ENCODE measurements at places on chromosomes 2 and 18.

GRCh38 chr2:154484338-154485099 lies 214.0 kb upstream of the KCNJ3 start:
- DNase-seq, result no peak

DNA sequence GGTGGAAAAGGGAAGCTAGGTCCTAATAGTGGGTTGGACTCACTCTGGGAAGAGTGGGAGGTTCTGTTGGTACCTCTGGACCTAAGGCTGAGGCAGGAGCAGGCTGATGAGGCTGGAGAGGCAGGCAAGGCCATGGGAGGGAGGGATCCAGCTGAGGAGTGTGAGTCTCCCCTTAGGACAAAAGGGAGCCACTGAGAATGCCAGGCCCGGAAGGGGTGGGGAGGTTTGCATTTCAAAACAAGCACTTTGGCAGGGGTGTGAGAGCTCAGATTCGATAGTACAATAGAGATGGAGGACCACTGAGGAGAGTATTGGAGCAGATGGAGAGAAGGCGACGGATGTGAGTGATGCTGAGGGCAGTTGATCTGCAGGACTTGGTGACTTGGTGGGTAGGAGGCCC lies 132.1 kb upstream of the CAPN13 start:
- no peak for DNase-seq

DNA sequence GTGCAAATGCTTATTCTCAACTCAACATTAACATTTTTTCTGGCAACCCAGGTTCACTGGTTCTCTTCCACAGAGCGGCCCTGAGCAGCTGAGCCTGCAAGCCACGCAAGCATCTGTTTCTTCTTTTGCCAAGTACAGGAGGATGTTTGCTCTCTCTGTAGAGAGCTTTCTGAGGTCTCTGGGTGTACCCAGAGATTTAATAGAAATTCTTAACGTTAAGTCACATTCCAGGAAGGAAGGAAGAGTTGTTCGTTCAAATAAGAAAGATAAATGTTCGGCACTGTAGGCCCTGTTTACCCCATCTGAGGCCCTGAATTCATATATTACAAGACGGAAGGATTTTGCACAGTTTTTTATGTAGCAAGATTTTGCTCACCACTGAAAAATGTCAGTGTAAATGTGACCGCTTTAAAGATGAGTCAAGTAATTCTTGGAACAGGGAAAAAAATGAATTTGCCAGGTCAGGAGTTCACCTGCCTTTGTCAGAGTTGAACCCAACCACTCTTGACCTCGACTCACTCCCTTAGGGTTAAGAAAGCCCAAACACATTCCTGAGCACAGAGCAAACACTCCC lies 30.1 kb downstream of the KCTD18 start:
- no peak for DNase-seq

DNA sequence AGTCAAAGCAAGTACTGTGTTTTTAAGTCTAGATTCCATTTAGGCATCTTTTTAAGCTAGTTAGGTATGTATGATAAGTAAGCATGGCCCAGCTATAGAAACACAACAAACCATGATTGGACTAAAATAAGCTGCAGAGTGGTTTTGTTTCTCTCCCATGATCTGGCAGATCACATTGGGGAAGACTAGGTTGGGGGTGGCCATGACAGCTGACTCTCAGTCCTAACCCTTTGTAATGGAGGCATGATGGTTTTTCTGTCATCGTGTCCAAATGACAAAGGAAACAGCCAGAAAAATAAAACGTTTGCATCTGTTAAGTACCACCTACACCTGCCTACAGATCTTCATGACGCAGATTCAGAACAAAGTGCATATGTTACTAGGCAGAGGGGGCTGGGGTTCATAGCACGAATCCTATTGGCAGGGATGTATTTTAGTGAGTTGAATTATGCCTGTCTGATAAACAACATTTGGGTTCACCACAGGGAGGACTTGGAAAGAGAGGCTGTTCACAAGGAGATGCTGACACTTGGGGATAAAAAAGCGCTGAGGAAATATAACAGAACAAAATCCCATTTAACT lies 33.8 kb upstream of the GALNT5 start:
- peak; percentile 3 for DNase-seq

GRCh38 chr18:77208964-77209363 lies 40.7 kb upstream of the GALR1 start:
- no peak for DNase-seq

- DNase-seq, result no peak
Measured at GRCh38 chr2:241154915-241155314, 4.6 kb downstream of the PPP1R7 start.

GRCh38 chr18:59718108-59718463 lies 20.9 kb upstream of the CCBE1 start:
- DNase-seq, result no peak

GRCh38 chr2:48232351-48232750 lies 297.6 kb upstream of the STON1 start:
- no peak for DNase-seq

DNA sequence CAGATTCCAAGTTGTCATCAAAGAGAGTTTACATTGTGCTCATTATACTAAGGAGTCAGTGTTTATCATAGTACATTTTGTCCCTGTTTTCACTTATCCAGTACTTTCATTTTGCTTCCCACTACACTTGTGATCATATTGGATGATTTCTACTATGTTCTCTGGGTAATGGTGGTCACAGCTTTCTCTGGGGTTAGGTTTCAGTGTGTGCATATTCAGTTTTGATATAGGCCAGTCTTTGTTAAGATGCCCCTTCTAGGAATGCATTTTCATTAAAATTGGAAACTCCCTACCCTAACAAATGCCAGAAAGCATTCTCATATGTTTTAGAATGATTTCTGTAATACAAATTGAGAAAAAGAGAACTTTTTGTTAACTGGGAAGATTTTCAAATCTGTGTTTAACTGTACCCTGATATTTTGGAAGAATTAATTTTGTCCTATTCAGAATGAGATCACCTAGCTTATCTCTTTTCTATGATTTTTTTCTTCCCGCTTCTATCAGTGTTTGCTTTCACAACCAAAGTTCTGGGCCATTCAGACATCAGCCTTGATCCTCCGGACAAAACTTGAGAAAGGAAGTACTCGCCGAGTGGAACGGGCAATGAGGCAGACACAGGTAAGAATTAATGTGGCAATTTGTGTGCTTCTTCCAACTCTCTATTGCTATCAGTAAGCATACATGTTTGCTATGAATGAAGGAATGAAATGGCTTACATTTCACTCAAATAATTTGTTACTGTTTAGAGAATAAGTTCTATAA lies 74.6 kb downstream of the TTC27 start:
- DNase-seq, result no peak

DNA sequence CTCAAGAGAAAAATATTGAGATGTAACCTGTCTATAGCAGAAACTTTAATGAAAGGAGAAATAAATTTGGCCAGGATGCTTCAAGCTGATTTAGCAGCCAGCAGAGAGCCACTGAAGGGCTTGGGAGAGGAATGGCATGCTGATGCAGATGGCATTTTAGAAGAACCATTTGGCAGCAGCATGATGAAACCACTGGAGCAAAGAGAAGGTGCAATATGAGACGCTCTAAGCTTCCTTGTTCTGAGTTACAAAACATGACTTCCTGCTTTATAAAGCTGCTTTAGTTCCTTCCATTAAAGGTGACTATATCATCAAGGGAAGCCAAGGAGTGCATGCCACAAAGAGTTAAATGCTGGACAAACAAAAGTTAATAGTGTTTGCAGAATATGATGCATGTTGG lies 189.7 kb downstream of the PID1 start:
- no peak for DNase-seq

DNA sequence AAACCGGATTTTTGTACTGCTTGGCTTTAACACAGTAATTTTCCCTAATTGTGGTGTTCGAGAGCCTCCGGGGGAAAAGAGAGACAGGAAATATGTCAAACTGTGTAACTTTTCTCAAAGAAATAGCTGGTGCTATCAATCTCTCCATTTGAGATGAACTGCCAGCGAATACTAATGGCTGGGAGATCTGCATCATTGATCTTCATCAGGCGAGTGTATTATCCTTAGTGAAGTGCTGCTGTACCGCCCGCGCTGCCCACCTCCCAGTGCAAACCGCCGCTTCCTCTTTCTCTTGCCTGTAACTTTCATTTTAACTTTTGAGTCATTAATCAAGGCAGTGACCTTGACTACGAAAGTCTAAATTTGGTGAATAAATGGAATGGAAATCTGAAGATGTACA lies 246.1 kb upstream of the ST6GAL2 start:
- DNase-seq, result peak; percentile 20

DNA sequence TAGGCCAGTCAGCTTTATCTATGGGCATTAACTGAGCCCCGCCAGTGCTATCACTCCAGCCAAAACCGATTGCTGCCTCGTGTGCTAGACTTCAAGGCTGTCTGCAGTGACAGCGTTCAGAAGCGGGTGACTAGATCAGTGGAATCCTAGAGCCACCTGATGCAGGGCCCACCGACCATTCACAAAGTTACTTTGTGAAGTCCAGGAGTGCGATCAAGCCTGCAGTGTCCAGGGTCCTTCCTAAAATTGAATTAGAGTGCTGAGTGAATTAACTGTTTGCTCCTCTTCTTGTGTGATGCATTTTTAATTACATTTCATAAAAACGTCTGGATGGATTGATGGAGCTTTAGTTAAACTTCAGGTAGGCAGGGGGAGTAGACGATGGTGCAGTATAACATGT lies 13.9 kb downstream of the PCARE start:
- no peak for DNase-seq

DNA sequence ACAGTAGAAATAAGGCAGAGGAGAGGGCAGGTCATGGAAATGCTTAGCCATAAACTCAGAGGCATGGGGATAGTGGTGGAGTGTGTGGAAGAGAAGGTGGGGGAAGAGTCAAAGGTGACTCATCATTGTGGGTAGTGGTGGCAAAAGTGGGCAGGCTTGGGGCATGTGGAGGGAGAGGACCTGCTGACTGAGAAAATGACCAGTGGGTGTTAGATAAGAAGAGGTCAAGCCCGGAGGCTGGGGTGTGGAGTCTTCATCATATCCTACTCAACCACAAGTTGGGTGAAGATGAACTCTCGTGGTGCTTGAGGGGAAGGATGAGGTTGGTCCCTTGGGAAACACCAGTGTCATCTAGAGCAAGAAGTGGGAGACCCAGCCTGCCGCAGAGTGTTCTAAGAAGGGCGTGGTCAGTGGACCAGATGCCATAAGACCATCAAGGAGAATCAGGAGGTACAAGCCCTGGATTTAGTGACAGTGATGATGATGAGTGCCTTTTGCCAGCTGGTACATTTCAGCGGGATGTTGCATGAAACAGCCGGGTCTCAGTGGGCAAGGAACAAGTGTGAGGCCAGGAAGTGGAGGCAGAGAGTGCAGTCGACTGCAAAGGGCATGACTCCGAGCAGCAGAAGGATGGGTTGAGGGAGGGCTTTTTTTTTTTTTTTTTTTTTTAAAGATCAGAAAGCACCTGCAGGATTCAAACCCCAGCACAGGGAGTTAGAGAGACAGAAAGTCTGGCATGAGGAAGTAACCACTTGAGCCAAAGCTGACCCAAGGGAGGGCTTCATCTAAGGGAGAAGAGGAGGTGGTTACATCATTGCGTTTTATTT lies 122.6 kb upstream of the SPRED2 start:
- DNase-seq, result no peak

GRCh38 chr2:9638532-9638931 lies 7.7 kb upstream of the YWHAQ start:
- DNase-seq, result no peak

GRCh38 chr18:35239314-35239713 lies 1.5 kb upstream of the ZNF397 start:
- no peak for DNase-seq

GRCh38 chr2:24568551-24568950 lies 77.5 kb downstream of the NCOA1 start:
- no peak for DNase-seq

DNA sequence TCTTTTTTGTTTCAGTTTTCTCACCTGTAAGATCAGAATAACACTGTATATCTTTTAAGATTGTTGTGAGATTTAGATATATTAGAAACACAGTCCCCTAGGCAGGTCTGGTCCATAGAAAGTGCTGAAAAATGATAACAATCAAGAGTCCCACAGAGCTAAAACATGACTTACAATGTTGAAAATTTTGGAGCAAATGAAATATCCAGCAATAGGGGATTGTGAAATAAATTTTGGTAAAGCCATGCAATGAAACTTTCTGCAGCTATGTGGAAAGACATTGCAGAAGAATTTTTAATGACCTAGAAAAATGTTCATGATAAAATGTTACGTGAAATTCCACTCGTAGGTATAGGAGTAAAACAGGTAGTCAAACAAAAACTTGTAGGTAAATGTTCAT lies 127.6 kb upstream of the SERPINE2 start:
- no peak for DNase-seq

GRCh38 chr2:24540011-24540477 lies 49.0 kb downstream of the NCOA1 start:
- DNase-seq, result no peak

DNA sequence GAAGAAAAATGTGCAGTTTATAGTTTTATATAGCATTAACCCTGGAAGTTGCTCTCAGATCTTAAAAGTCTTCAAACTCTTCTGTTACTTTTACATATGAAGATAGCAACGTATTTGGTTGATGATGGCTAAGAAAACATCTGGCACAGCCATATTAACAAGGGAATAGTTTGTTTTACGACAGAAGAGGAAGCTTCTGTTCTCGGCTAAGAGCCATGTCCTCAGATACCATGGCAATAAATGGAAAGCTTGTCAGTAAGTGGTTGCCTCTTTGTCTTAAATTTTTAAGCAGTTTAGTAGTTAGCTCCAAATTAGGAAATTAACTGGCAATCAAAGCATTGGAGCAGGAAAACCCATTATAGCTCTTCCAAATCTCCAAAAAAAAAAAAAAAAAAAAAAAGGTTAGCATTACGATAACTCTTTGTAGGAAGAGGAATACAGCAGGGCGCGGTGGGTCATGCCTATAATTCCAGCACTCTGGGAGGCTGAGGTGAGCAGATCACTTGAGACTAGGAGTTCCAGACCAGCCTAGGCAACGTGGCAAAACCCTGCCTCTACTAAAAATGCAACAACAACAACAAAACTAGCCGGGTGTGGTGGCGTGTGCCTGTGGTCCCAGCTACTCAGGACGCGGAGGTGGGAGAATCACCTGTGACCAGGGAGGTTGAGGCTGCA lies 4.5 kb upstream of the STON1 start:
- peak; percentile 20 for DNase-seq

- no peak for DNase-seq
Measured at GRCh38 chr2:216289470-216289869, 82.8 kb downstream of the MARCHF4 start.

DNA sequence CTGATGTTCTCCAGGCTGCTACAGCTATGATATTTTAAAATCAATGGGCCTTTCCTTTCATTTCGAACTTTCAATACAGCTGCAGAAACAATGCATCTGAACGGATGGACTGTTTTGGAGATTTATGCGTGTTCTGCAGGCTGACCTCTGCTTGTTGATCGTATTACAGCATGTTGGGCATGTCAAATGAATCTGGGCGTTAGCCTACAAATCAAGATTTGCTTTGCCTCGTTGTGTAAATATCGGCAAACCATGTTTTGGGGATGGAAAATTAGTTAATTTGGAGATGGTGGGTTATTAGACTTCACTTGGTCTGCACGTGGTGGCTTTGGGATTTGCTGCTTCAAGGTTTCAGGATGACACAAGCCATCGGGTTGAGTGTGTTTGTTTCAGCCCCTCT lies 129.3 kb downstream of the AGAP1 start:
- DNase-seq, result no peak
